ENCODE measurements at places on chromosomes 5 and 9.

DNA sequence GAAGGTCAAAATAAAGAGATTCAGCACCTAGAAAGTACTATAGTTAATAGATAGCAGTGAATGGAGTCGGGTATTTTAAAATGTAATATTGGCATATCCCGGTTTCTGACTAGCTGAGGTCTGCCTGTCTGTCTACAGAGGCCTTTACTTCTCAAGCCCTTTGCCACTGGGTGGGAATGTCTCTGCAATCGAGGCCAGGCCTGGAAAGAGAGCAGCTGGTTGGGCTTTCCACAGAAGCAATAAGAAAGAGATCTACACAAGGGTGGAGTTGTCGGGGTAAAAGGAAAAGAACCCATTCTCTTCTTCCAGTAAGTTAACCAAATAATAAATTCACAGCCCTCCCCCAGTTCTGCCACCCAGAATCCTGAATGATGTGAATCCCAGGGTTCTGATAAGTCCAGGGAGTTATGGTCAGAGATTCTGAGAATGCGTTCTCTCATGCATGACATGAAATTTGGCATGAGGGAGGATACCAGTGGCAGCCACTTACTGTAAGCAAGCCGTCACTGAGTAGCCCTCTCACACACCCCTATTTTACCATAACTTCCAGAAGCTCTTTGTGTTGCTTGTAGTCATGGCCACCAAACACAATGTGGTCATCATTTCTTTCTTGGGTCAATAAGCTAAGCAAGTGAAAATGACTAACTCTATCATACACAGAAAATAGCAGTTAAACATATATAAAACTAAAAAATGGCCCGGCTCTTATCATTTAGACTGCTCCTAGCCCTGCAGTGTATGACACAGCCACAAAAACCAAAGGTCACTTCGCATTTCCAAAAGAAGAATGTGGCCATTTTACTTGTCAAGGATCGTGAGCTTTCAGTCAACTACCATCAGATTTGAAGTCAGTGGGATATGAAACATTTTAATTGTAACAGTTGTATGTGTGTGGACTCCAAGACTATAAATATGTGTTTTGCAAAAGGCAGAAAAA lies 185.0 kb downstream of the GLIS3 start:
- DNase-seq: no peak

GRCh38 chr5:24222876-24223275 lies 421.9 kb downstream of the CDH10 start:
- DNase-seq: no peak

DNA sequence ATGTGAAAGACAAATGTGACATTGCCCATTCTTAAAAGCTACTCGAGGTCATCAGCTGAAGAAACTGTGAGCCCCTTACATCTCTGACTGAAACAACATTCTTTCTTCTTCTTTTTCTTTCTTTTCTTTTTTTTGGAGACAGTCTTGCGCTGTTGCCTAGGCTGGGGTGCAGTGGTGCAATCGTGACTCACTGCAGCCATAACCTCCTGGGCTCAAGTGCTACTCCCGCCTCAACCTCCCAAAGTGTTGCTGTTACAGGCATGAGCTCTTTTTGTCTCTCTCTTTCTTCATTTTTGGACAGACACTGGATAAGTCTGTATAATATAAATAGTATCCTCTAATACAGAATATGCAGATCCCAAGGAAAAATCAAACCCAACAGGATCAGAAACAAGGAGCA lies 263.7 kb upstream of the KLF9 start:
- DNase-seq: no peak

- DNase-seq: no peak
Observed at GRCh38 chr5:96447949-96448348, 14.9 kb upstream of the PCSK1 start.

- no peak for DNase-seq
Observed at GRCh38 chr5:115494570-115495289, 49.8 kb downstream of the FEM1C start.

DNA sequence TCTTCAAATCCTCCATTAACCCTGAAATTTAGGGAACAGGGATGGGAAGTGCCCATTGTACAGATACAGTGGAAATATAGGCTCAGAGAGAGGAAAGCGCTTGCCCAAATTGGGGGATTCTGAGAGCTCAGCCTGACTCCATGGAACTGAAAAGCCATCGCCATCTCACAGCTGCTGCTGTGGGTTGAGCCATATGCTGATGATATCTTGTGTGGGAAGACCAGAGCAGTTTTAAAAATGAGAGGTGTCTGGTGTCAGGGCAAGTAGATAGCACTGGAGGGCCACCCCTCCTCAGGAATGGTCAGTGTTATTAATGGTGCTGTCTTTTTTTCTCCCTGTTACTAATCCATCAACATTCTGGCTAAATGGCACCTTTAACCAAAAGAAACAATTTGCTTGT lies 50.9 kb upstream of the C5orf58 start:
- DNase-seq: no peak

GRCh38 chr5:83576341-83576740 lies 104.8 kb downstream of the VCAN start:
- DNase-seq: no peak

DNA sequence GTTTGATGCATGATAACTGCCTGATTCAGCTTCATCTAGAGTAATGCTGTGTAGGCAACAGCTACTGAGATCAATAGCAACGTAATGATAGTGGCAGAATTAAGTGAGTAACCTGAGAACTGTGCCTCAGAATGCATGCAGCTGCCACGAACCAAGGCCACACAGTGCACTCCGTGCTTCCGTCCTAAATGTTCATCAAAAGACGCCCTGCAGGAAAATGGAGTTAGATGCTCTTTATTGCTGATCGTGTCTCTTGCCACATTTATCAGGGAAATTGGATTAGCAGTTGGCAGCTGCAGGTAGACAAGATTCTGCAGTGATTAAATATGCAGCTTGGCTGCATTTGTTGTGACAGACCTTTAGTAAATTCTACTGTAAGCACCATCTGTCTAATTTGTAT lies 107.7 kb upstream of the TLX3 start:
- DNase-seq: no peak

DNA sequence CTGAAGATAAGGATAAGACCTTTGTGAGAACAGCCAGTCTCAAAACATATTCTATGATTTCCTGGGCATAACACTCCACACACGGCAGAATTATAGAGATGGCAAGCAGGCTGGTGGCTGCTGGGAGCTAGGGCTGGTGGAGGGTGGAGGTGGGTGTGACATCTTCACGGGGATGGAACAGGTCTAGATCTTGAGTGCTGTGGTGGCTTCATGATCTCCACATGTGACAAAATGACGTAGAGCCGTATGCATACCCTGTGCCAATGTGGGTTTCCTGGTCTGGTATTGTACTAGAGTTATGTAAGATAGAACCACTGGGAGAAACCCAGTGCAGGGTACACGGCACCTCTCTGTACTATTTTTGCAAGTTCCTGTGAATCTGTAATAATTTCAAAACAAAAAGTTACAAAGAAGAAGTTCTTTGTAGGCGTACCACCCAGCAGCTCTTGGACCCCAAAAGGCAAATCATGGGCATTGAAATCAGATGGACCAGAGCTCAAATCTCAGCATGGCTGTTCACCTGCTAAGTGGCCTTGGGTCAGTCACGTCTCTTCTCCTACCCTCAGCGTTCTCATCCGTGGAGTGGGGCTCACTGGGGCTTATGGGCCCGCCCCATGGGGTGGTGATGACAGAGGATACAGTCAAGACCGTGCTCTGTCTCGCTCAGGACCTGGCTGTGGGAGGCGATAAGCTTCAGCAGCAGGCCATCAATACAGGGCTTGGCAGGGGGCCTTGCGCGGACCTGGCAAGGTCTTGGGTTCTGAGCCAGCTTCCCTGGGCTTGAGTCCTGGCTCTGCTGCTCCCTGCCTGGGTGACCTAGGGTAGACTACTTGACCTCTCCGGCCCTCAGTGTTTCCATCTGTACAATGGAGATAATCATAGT lies 74.7 kb upstream of the UNC5A start:
- DNase-seq: no peak

DNA sequence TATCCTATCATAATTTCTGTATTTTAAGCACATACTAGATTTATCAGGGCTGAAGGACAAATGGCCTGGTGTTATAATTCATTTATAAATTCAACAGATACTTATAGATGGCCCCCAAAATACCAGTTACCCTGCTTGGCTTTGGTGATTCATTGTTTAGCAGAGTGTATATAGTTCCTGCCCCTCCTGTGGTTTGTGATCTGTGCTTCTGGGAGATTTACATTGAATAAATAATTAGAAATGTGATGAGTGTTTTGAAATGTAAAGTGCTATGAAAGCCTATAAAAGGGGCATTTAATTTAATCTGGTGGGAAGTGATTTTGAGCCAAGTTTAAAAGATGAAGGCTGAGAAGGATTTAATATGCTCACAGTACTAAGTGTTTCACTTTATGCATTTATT lies 36.7 kb upstream of the ZCCHC7 start:
- DNase-seq: no peak

GRCh38 chr5:92674321-92674720 lies 906.7 kb downstream of the NR2F1-AS1 start:
- DNase-seq: no peak

- no peak for DNase-seq
Observed at GRCh38 chr5:148953711-148954110, 109.2 kb downstream of the SH3TC2 start.

DNA sequence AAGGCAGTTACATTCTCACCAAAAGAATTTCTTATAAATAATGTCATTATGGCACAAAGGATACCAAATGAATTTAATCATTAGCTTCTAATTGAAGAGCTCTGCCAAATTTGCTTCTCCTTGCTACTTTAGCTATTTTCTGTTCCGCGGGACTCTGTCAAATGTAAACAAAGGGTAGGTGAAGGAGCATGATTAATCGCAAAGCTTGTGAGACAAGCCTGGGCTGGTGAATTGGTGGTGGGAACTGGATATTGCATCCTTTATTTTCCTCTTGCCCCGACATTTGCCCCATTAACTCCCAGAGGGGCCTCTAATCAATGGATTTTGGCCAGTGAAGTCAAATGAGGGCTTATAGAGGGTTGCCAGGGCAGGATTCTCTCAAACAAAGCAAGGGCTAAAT lies 234.2 kb upstream of the RFX3 start:
- DNase-seq: no peak

- DNase-seq: no peak
Observed at GRCh38 chr9:88462191-88462590, 72.8 kb upstream of the NXNL2 start.

GRCh38 chr9:14939378-14939777 lies 29.1 kb upstream of the FREM1 start:
- DNase-seq: no peak

DNA sequence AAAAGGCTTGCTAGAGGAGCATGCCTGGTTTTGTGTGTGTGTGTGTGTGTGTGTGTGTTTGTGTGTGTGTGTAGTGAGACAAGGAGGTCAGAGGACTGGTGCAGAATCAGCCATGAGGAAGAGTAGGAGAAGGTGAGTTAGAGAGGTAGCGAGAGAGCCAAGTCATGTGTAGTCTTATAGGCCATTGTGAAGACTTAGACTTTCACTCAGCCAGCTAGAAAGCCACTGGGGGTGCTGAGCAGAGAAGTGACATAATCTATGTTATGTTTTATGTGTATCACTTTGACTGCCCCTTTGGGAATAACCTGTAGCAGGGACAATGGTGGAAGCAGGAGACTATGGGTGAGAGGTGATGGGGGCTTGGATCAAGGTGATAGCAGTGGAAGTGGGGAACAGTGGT lies 180.5 kb upstream of the CLINT1 start:
- no peak for DNase-seq

DNA sequence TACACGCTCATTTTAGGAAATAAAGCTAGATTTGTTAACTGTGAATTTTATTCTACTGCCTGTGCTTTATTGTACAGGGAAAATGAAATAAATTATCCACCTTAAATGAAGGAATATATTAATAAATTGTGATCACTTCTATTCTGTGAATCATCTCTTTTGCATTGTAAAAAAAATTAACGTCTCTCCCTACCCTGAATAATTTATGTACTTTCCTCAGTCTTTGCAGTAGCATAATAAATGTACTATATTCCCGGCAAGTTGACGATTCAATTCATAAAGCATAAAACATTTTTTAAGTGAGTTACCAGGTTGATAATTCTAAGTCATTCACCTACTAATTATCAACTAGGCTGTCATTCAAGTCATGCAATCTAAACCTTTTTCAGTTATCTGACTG lies 1425.3 kb upstream of the CDH9 start:
- DNase-seq: no peak
